ENCODE measurements at places on chromosomes 1 and 21.

- no peak for DNase-seq
These were observed 2.4 kb downstream of the PLEKHO1 start for GRCh38 chr1:150152182-150152536.

GRCh38 chr1:226651732-226652105 is 87.4 kb downstream of the ITPKB start:
- peak; percentile 31 for DNase-seq

- DNase-seq: no peak
These were observed 14.5 kb upstream of the RNF187 start for GRCh38 chr1:228472655-228473054.

- DNase-seq: no peak
These were observed 37.6 kb upstream of the LDLRAP1 start for GRCh38 chr1:25505656-25506385.
